GOT3 (cell line): ENCODE measurements at places on chromosomes 6 and 20.

GRCh38 chr6:44671333-44671732, 283.8 kb downstream of the CDC5L start:
- no peak for DNase-seq

- DNase-seq, result no peak
Measured at GRCh38 chr6:25831532-25832306, at the start of gene SLC17A1. SLC17A1 (minus strand) TSS chr6:25832052; CDS start chr6:25830557, 1,495 bp downstream.

DNA sequence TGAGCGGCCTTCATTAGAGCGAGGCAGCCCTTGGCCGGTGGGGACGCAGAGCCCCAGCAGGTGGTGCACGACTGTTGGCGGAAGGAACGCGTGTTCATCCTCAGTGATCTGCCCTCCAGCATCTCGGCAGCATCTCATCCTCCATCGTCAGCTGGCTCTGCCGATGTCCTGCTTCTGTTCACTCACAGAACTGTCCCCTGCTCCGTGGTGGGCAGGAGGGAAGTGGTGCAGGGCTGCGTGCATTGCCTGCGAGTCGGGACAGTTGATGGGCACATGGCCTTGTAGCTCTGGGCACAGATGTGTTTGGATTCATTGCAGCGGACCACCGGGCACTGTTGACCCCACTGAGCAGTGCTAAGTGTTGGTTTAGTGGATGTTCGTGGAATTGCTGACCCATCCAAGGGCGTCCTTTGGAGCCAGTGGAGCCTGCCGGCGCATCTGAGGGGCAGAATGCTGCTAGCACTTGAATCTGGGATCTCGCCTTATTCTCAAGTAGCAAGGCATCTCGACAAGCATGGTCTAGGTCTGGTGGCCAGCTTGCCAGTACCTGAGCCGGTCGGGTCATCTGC, 6.7 kb upstream of the SLC17A9 start:
- DNase-seq, result no peak

DNA sequence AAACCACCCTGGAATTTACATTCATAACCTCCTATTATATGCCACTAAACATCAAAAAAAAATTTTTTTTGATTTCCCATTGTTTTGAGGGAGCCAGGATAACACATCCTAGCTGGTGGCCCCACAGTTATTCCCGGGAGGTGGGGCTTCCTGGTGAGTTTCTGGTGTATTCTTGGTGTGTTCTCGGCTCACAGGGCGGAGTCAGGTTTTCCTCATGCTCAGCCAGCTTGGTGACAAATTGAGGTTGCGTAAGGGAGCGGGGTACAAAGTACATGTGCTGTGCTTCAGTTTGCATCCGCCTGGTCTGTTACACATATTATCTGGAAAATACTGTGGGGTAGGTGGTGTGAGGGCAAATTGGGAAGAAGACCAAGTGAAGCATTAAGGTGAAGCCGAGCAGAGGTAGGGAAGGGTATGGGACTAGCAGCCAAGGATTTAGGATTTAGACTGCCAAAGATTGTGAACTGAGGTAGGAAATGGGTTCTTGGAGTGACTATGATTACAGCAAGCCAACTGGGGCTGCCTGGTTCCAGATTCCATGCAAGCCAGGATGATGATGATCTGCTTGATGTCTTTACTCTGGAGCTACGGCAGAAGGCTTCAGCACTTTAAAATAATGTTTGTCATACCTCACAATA, 46.2 kb upstream of the EEF1A1 start:
- DNase-seq, result no peak

GRCh38 chr6:132404736-132405135, 3.5 kb upstream of the MOXD1 start:
- no peak for DNase-seq

DNA sequence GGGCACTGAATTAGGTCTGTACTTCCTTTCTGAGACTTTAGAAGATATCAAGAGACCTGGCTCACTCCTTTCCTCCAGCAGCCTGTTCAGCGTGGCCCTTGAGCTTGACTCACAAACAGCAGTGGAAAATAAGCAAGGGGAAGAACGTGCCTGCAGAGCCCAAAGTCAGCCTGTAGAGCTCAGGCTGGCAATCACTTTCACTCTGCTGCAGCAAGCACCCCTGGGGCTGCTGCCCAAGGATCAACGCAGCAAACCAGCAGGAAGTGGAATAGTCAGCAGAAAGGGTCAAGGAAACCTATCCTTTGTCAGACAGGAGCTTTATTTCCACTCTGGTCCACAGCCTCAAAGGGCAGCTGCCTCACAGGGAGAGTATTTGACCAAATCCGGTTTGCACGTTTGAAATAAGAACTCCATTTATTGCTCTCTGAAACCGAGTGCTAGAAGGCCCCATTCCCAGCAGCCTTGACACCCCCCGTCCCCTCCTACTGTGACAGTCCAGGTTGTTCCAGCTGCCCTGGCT, 77.4 kb downstream of the PRDM1 start:
- DNase-seq, result peak; percentile 34

DNA sequence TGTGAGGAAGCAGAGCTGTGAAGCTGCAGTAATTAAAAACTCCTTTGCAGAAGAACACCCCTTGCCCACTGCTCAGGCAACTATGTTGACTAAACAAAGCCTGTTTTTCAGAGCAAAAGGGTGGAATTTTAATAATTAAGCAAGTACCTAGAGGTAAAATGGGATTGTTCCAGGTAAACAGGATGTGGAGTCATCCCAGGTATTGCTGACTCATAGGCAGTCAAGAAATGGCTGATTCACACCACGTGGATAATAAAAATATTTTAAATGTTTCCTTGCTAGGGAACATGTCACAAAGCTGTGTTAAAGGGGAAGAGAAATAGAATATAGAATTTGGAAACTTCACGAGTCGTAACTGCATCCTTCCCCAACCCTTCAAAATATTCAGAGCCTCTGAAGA, 491.8 kb downstream of the BTBD3 start:
- no peak for DNase-seq

DNA sequence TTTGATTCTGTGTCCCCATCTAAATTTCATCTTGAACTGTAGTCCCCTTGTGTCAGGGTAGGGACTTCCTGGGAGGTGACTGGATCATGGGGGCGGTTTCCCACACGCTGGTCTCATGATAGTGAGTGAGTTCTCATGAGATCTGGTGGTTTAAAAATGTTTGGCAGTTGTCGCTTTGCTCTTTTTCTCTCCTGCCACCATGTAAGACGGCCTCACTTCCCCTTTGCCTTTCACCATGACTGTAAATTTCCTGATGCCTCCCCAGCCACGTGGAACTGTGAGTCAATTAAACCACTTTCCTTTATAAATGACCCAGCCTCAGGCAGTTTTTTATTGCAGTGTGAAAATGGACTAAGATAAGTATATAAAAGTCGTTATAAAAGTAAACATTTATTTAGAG, 80.5 kb upstream of the SGK1 start:
- DNase-seq, result no peak

DNA sequence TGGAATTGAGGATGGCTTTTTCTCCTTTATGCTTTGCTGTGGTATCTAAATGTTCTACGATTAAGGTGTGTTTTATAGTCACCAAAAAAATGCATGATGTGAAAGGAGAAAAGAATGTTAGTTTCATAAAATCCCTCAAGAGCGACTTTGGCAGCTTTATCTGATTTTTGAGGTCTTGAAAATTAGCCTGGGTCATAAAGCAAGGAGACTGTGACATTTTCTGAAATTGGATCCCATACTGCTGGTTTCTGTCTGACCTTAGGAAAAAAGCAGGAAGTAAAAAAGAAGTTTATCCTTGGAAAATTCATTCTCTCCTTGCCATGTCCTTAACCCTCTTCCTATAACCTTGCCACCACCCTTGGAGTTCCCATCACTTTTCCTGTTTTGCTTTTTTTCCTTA, 525.3 kb downstream of the CD83 start:
- DNase-seq, result no peak

GRCh38 chr6:31892821-31893220, 4.7 kb downstream of the EHMT2 start:
- no peak for DNase-seq

DNA sequence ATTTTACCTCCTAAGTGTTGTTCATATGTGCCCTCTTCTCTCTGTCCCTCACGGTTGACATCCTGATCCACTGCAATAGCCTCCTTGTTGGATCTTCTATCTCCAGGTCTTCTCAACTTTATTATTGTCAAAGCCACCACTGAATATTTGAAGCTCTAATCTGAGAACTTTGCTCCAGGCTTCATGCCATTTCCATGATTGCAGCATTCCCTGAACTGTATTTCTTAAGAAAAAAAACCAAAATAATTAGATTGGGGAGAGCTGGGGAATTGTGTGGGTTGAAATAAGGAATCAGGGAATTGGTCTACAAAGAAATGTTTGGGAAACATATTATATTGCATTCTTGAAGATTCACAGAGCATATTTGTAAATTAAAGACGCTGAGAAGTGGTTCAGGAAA, 2.5 kb upstream of the STX7 start:
- no peak for DNase-seq

DNA sequence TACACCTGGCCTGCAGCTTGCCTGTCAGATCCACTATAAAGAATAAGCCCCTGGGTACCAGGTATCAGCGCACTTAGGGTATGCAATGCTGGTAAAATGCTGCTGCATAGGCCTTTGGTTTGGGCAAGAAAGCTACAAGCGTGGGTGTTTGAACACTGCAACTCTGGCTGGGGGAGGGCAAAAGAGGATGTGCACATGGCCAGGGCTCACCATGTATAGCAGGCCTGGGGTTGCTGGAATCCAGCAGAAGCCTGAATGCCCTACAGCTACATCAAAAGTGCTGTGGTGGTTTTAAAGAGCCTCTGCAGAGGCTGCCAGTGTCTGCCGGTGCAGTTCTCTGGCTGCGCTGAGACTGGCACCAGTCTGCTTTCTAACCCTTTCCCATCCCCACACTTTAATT, 51.7 kb downstream of the UQCC1 start:
- DNase-seq, result no peak

- no peak for DNase-seq
Measured at GRCh38 chr6:121550491-121551010, 115.1 kb downstream of the GJA1 start.

GRCh38 chr6:14275493-14275851, 157.9 kb downstream of the CD83 start:
- DNase-seq, result no peak

GRCh38 chr20:24045621-24046318, 57.2 kb upstream of the GGTLC1 start:
- DNase-seq, result no peak

GRCh38 chr20:46810448-46811223, 84.0 kb upstream of the EYA2 start:
- DNase-seq, result no peak

GRCh38 chr20:39874049-39874893, 814.8 kb downstream of the MAFB start:
- peak; percentile 36 for DNase-seq
